ENCODE measurements at places on chromosomes 4 and X.

GRCh38 chr4:28948501-28948900 lies 1771.7 kb upstream of the PCDH7 start:
- no peak for DNase-seq

DNA sequence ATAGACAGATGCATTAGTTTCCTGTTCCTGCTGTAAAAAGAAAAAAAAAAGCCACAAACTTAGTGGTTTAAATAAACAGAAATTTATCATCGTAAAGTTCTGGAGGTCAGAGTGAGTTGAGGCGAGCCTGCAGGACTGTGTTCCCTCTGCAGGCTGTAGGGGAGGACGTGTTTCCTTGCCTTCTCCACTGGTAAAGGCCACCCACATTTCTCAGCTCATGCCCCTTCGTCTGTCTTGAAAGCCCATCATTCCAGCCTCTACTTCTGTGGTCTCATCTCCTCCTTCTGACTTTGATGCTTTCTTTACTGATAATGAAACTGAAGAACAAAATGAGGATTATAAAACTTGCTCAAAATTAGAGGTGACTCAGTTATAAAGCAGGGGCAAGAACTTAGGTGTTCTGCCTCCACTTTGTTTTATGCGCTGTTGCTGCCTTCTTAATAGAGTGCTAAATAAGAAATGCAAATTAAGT lies 143.0 kb downstream of the STIM2 start:
- no peak for DNase-seq

DNA sequence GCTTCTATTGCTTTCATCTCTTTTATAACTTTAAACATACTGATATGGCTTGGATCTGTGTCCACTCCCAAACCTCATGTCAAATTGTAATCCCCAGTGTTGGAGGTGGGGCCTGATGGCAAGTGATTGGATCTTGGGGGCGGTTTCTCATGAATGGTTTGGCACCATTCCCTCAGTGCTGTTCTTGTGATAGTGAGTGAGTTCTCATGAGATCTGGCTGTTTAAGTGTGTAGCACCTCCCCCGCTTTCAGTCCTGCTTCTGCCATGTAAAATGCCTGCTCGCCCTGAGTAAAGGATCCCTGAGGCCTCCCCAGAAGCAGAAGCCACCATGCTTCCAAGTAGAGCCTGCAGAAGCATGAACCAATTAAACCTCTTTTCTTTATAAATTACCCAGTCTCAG lies 17.7 kb downstream of the MND1 start:
- no peak for DNase-seq

- no peak for DNase-seq
Observed at GRCh38 chrX:68820476-68821110, 8.2 kb upstream of the EFNB1 start.

DNA sequence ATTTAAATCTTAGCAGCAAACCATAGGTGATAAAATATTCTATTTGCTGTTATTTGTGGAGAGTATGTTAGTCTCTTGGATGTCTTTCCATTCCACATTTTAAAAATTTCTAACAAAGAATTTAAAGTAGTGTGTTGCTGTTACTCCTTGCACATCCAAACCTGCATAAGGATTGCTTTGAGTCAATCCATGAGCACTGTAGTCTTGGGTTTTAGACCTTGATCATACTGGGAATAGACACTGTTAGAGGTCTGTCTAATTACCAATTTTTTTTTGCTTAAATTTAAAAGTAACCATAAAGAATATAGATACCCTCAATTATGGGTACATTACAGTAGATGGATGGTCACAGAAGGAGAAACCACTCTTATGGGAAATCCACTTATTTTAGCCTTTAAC lies 1.5 kb downstream of the AFP start:
- no peak for DNase-seq

DNA sequence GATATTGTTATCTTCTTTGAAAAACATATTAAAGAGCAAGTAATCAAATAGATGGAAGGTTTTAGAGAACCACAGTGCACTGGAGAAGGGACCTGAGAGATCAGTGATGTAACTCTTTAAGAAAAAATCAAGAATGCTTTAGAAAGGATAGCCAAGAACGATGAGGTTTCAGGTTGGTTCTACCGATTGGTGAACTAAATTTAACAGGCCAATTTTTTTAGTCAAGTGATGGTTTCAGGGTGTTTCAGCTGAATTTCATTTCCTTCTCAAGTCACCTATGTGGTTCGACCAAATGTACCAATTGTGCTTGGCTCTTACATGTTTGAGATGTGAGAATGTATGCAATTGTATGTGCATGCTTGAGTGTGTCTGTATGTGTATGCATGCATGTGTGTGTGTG lies 26.5 kb downstream of the HS3ST1 start:
- DNase-seq, result no peak

DNA sequence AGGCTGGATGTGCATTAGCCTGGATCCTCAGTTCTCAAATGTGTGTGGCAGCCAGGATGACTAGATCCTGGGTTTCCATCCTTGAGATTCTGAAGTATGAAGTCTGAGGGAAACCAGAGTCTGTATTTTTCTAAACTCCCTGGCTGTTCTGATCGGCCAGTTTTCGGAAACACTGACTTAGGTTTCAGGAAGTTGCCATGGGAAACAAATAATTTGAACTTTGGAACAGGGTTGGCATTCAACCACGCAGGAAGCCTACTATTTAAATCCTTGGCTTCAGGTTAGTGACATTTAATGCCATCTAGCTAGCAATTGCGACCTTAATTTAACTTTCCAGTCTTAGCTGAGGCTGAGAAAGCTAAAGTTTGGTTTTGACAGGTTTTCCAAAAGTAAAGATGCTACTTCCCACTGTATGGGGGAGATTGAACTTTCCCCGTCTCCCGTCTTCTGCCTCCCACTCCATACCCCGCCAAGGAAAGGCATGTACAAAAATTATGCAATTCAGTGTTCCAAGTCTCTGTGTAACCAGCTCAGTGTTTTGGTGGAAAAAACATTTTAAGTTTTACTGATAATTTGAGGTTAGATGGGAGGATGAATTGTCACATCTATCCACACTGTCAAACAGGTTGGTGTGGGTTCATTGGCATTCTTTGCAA lies 67.6 kb downstream of the PDGFRA start:
- DNase-seq, result no peak

- no peak for DNase-seq
Observed at GRCh38 chr4:151359576-151359975, 34.2 kb upstream of the SH3D19 start.

DNA sequence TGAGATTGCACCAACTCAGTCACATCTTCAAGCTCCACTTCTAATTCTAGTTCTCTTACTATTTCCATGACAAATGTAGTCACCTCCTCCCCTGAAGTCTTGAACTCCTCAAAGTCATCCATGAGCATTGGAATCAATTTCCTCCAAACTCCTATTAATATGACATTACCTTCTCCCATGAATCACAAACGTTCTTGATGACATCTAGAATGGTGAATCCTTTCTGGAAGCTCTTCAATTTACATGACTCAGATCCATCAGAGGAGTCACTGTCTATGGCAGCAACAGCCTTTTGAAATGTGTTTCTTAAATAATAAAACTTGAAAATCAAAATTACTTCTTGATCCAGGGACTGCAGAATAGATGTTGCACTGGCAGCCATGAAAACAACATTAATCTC lies 34.5 kb downstream of the GALNTL6 start:
- DNase-seq, result no peak

GRCh38 chr4:2333356-2333841 lies 71.5 kb upstream of the MXD4 start:
- no peak for DNase-seq

DNA sequence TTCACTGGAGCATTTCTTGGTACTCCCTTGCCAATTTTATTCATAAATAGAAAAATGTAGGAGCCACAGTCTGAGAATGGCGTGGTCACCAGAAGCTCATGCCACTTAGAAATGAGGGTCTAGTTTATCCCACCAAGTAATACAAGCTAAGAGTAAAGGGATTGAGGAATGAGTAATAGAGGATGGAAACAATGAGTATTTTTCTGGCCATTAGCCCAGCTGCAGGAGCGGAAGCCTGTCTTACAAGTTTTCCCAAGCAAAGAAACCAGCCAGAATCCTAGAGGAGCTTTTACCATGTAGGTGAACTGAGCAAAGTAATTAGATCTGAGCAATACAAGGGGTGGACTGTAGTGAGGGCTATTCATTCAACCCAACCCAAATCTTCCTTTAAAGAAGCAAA lies 160.7 kb upstream of the NPY2R start:
- no peak for DNase-seq

DNA sequence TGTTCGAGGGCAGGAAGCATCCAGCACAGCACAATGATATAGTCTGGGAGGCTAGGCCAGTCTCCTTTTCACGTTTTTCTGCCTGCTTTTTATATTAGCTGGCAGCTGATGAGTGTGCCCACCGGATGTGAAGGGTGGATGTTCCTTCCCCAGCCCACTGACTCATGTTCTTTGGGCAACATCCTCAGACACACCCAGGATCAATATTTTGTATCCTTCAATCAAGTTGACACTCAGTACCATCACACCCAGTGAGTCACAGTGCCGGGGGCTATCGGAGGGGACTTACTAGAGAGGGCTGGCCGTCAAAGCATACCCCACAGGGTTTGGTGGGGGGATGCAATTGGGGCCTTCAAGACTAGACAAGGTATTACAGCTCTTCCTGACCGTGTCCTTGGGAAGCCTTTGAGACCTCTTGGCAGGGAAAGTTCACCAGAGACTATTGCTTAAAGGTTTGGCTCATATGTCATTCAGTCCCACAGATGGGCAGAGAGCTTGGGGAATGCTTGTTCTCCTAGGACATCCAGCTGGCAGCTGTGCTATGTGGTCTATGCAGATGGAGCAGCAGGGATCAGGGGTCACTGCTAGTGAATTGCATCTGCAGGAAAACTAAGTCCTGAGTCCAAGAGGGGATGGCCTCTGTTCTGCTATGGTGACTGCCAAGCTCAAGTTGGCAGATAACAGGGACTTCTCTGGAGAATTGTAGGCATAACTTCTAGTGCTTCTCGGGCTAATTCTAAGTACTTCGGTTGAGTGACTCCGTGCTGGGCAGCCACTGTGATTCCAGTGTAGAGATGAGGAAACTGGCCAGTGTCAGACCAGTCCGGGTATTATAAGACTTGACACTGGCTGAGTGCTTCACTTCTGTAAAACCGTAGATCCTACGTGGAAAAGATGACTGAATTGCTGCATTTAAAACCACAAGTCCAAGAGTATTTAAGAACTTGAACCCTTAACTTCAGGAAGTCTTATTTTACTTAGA lies 12.9 kb upstream of the WDR1 start:
- no peak for DNase-seq

DNA sequence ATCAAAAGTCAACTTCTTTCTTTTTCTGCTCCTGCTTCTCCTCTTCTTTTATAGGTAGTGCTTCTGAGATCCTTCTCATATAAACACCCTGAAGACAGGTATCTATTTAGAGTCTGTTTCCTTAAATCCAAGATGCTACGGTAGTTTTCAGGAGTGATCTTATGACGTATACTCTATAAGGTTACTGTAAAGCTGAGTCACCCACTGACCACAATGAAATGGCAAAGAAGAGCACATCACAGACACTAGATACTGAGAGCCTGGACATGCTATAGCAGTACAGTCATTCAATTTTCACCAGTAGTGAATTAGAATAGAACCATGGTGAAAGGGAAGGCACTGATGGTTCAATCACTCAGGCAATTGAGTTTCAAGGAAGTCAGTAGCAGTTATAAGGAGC lies 412.5 kb downstream of the ADAM29 start:
- no peak for DNase-seq

GRCh38 chrX:9316096-9316495 lies 148.8 kb upstream of the TBL1X start:
- DNase-seq, result no peak

GRCh38 chr4:161256172-161256571 lies 907.6 kb downstream of the FSTL5 start:
- no peak for DNase-seq

DNA sequence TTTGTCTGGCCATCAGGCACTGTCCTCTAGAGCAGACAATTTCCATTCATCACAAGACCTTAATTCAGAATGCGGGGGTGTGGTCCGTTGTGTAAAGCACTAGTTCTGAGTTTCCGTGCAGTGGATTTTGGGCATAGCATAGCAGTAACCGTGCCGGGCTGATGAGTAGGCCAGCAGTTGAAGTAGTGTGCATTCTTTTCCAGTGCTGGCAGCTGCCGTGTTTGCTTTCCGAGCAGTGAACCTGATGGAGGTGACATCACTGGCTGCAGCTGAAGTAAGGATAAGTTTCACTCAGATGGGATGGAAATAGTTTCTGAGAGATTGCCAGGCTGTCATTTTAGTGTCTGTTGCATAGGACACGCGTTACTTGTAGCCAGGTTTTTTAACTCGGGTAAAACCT lies 107.0 kb upstream of the STIM2 start:
- DNase-seq, result no peak

GRCh38 chr4:71293705-71294104 lies 45.1 kb upstream of the SLC4A4 start:
- no peak for DNase-seq

- no peak for DNase-seq
Observed at GRCh38 chr4:56130606-56131155, 181.9 kb downstream of the CEP135 start.

- no peak for DNase-seq
Observed at GRCh38 chr4:114725066-114725465, 126.5 kb downstream of the UGT8 start.

- DNase-seq, result no peak
Observed at GRCh38 chrX:132482632-132483031, 6.2 kb downstream of the MBNL3 start.

- DNase-seq, result no peak
Observed at GRCh38 chr4:122456231-122457116, at the start of gene IL2. Gene IL2, minus strand, starts transcription at chr4:122456725. Its CDS starts 285 bp downstream, at chr4:122456440.

DNA sequence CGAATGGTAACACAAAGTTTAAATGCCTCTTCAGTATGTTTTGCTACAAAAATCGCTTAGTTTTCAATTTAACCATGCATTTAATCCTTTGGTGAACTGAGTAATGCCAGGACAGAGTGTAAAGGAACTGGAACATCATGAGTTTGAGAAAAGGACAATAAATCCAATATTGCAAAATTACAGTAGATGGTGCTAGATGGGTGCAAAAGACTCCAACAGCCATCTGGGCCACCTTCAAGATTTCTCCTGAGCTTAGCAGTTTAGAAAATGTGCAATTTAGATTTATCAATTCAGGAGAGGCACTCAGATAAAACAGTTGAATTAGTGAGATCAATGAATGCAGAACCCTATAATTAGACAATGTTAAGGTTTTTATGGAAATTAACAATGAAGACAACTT lies 33.2 kb upstream of the MID1IP1 start:
- no peak for DNase-seq

DNA sequence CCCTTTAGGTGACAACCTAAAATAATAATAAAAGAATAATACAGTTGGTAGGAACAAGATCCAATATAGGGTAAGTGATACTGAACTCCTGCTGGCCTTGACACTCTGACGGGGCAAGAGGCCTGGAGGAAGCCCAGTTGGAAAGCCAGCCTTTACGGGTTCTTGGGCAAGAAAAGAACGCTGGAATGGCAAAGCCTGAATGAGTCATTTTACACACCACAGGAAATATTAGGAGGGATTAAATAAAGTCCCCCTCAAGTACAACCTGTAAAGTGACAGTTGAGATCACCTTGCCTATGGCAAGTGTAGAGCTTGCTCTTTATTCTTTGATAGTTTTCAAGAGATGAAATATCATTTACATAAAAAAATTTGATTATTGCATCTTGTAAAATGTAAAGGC lies 244.5 kb upstream of the TLL1 start:
- no peak for DNase-seq

All from stimulated activated CD8-positive, alpha-beta memory T cell treated with anti-CD3 and anti-CD28 coated beads, Interleukin-4, amount 100 ng/mL, for 4 hours (primary cell).